Stimulated activated CD8-positive, alpha-beta memory T cell treated with anti-CD3 and anti-CD28 coated beads, Interleukin-7, amount 100 ng/mL, for 4 hours (primary cell): ENCODE measurements at places on chromosomes 3 and 15.

- DNase-seq, result no peak
These were observed 105.5 kb downstream of the PLD1 start for GRCh38 chr3:171704814-171705213.

DNA sequence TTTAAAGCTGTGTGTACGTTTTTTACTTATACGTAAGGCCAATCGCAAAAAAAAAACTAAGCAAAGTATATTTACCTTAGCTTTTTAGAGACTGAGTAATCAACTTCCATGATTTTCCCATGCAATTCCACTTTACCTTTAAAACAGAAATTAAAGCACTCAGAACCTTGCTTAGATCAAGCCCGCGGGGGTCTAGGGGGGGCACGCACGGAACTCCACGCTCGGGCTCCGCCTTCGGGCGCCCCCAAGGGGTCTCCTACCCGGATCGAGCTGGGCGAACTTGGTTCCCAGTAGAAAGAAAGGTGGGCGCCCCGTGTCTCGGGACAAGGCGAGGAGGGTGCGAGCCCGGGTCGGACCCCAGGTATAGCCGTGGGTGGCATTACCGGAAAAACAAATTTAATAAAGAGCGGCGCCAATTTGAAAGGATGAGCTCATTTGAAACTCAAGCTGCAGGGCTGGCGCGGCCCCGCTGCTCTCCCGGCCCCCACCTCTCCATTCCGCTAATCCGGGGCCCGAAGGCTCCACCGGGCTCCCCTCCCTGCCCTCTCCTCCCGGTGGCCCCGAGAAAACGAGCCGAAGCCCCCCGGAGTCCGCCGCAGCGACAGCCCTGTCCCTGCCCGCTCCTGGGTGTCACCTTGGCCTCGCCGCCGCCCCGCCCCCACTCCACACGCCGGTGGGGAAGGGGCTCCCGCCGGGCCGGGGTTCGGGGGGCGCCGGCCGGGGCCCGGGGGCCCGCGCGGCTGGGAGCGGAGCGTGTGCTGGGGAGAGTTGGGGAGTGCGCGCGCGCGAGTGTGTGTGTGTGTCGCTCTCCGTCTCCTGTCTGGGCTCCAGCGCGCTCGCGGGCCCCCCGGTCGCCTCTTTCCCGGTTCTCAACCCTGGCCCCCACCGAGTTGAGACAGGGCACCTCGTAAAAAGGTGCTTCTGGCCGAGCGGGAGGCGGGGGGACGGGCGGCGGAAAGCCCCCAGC, 1.5 kb downstream of the IGF2BP2 start:
- DNase-seq, result no peak

DNA sequence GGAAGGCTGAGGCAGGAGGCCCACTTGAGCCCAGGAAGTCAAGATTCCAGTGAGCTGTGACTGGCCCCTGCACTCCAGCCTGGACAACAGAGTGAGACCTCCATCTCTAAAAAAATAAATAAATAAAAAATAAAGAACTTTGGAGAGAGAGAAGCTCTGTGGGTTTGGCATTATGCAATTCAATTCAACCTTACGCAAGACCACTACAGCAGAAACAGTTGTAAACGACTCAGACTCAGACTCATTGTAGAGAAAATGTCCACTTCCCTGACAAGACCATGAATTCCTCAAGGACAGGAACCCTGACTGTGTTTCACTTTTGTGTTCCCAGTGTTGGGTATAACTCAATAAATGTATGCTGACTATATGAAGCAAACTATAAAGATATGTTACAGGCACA, 90.3 kb upstream of the C3orf80 start:
- DNase-seq, result no peak

- DNase-seq, result no peak
These were observed 34.2 kb downstream of the EDEM1 start for GRCh38 chr3:5221701-5222100.

- DNase-seq, result no peak
These were observed 14.1 kb downstream of the LACTB start for GRCh38 chr15:63135804-63136203.

DNA sequence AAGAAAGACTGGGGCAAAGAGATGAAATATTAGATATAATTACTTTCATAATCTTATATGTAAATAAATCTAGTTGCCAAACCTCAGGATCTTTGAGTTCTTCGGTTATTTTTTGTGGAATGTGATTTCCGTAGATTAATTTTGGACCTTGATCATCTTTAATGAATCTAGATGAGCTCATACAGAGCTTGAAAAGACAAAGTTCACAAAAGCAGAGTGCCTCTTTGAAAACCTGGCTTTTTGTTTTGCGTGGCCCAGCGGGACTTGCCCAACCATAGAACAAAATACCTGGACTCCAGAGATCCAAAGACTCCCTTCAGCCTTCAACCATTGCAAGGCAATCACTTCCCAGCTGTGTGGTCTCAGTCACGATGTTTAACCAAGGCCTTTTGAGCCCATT, 54.8 kb upstream of the CHST2 start:
- DNase-seq, result no peak

DNA sequence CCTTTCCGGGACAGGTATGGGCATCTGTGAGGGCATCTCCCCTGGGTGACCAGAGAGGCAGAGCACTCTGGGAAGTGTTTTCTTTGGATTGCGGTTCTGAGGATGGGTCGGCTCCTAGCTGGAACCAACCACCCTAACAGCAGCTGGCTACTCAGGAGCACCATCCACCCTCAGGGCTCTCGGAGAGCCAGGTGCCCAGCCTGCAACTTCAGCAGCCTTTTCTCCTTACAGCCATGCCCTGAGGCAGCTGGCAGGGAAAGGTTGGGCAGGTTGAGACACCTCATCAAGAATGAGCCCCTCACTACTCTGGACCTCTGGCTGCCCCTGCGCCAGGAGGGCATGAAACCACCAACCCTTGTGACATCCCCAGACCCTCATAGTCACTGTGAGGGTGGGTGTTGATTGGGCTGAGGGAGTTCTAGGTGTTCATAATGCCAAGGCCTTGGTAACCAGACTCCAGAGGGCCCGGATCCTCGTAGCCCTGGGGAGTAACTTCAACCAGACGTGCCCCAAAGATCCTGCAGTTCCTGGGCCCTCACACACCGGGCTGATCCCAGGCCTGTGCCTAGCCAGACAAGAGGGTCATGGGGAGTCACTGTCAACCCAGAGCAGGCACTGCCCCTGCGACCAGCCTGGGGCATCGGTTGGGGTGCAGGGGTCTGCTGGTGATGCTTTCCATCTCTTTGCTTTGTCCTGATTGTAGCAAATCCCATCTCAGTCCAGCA, 114.4 kb upstream of the ABHD17C start:
- DNase-seq, result no peak
